ENCODE measurements at places on chromosomes 2 and 18.

DNA sequence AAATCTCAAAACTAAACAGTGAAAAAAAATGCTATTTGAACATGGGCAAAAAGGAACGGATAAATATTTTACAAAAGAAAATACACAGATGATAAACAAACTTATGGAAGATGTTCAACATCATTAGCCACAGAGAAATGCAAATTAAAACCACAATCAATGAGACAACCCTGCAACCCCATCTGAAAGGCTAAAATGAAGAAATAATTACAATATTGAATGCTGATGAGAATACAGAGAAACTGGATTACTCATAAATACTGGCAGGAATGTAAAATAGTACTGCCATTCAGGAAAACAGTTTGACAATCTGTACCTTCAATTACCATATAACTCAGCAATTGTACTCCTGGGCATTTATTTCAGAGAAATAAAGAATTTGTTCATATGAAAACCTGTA lies 193.1 kb upstream of the UBE2E3 start:
- DNase-seq: no peak

DNA sequence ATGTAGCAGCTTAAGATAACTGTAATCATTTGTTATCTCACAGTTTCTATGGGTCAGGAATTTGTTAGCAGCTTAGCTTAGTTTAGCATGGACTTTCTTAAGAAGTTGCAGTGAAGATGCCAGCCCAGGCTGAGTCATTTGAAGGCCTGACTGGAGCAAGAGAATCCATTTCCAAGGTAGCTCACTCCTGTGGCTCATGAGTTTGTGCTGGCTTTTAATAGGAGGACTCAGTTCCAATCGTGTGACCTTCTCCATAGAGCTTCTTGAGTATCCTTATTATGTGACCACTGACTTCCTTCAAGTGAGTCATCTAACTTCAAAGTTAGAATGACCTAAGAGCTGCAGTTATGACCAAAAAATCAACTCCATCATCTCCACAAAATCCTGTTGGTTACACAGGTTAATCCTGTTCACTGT lies 1.4 kb downstream of the GPATCH11 start:
- DNase-seq: no peak

DNA sequence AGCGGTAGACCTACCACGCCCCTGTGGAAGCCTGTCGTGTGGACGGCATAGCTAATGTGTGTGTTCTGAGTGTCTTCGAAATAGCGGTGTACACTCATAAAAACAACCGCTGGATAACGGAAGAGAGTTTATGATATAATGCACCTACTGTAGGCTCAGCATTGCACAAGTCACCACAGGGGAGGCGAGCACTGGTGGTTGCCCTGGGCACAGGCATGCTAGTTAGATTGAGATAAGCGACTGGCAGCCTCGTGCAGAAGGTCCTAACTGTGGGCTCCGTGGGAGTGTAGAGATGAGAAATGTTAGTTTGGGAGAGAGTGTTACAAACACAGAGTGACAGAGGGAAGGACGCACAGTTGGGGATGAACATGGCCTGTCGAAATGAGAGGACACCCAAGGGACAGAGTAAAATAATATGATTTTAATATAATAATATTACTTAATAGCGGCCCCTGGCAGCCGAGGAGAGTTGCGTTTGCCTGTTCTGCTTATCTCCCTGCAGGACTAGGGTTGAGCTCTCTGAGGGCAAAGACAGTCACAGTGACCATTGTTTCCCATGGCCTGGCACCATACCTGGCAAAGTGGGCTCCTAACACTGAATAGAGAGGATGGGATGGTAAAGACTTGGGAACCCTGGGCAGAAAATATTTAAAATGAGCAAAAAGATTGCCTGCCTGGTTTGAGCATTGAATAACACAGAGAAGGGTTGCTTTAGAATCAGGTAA lies 204.2 kb downstream of the GBX2 start:
- no peak for DNase-seq

GRCh38 chr18:55629133-55629532 lies 41.1 kb upstream of the TCF4 start:
- DNase-seq: no peak

DNA sequence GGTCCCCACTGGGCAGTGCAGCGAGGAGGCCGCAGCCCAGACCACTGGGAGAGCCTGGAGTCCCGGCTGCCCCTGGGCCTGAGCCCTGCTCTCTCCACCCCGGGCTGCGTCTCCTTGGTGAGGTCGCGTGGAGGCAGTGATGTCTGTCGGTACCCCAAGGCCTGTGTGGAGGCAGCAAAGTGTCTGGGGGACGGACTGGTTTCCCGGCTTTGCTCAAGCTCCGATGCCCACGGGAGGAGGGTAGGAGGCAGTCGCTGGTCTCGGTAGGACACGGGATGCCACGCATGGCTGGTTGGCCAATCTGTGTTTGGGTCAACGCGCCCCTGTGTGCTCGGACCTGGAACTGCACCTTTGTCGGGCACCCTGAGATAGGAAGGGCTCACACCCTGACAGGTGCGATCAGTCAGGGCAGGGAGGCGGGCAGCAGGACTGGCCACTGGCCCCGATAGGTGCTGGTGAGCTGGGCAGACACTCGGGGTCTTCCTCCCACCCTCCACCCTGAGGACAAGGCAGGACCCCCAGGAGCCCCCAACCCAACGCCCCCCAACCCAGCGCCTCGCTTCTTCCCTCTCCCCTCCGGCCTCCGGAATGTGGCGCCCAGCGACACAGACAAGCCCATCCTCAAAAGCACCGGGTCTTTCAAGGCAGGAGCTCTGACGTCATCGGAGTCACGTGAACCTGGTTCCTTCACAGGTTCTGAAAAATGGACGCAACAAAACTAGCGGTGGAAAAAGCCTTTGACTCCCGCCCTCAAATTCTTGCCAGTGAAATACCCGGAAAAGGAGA lies 288.6 kb downstream of the NDUFA10 start:
- DNase-seq: no peak

- DNase-seq: no peak
Measured at GRCh38 chr2:24969784-24970183, 2.0 kb downstream of the DNAJC27 start.

DNA sequence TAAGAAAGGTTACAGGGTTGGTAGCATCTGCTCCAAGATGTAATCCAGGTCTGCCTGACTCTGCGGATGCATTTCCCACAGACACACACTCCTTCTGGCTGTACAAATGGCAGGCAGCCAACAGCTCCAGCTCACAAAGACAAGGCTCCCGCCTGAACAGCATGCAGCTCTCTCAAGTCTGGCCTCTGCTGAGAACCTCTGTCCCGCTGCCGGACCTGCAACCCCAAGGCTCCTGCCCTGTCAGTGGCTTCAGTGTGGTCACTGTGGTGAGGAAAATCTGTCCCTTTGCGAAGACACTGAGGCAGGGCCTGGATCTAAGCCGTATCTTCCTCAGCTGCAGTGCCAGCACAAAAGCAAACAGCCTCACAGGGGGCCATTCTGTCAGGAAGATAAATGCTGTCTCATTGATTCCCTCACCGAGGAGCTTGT lies 469.3 kb upstream of the MEX3C start:
- DNase-seq: peak; percentile 45

DNA sequence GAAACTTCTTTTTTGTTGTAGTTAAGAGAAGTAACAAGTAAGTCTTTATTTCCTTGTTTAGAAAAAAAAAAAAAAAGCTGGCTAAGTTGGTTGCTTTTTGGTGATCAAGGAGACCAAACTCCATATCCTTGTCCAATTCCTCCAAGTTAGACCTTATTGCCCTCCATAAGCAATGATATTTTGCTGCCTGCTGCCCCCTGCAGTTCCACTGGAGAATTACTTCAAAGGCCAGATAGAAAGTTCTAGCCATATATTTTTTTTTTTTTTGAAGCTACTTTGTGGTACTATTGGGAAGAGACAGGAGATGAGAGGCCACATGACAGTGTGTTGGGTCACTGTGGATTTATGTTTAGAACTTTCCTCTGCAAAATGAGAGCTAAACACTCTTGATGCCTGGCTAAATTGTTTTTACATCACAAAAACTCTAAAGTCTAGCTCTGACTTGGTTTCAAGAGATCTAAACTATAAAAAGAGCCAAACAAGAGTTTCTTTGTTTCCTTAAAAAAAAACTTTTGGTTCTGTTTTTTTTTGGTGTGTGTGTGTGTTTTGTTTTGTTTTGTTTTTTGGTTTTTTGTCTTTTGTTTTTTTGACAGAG lies 80.7 kb upstream of the RASGRP3 start:
- no peak for DNase-seq

DNA sequence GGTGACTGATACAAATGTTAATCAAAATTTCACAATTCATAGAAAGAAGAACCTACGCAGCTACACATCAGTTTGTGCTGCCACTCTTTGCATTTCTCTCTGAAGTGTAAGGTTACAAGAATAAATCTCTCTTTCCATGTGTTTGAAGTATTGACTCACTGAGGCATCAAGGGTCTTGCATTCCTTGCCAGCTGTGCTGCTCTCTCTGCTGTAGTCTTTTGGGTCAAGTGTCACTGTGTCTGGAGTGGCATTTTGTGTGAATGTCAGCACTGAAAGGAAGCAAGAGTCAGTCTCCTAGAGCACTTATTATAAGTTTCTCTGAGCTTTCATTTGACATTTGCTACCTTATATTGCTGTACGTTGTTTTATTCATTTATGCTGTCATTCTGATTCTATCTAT lies 1696.1 kb upstream of the LRRTM1 start:
- no peak for DNase-seq

DNA sequence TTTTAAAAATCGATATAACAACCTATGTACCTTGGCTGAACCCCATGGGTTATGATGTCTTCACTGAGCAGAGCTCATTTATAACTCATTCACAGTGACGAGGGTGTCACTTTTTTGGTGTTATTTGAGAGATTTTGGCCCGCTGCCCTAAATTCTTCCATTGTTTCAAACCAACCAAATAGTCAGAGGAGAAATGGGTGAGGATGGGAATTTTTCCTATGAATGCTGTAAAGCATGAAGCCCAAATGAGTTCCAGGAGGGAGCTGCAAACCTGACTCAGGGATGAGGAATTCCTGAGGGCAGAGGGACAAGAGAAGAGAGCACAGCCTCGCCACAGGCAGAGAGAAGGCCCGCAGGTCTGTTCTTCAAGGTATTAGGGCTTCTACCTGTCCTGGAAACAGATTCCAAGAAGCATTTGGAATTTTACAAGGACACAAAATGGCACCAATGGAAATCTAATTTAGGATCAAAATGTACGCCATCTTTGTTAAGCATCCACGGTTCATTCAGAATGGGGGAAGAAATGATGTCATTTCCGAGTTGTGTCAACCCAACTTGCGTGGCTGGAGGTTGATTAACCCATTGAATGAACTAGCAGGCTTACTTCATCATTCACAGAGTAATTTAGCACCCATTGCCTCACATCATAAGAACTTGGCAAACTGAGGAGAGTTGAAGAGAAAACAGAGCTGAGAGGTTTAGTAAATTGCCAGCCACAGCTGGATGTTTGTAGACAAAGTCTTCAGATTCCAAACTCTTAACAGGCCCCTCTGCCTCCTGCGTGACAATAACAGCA lies 133.5 kb downstream of the LAMA3 start:
- DNase-seq: no peak

DNA sequence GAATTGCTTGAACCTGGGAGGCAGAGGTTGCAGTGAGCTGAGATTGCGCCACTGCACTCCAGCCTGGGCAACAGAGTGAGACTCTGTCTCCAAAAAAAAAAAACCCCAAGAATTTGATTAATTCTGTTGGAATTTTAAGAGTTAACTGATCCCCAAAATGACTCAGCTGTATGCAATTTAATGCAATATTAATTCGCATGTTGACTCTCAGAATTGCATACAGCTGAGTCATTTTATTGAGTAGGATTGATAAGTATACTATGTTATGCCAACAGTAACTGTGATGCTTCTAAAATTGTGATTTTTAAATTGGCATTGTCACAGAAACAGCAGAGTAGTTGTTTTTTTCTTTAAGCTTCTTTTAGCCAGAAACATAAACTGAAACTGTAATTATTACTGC lies 19.6 kb downstream of the MSH2 start:
- DNase-seq: no peak

- no peak for DNase-seq
Measured at GRCh38 chr18:48913201-48913600, 37.6 kb downstream of the SMAD7 start.

GRCh38 chr2:187360286-187360685 lies 87.8 kb downstream of the CALCRL start:
- no peak for DNase-seq

- no peak for DNase-seq
Measured at GRCh38 chr18:27780061-27780745, 396.7 kb downstream of the CDH2 start.

GRCh38 chr2:84674586-84674985 lies 158.3 kb downstream of the DNAH6 start:
- DNase-seq: no peak

DNA sequence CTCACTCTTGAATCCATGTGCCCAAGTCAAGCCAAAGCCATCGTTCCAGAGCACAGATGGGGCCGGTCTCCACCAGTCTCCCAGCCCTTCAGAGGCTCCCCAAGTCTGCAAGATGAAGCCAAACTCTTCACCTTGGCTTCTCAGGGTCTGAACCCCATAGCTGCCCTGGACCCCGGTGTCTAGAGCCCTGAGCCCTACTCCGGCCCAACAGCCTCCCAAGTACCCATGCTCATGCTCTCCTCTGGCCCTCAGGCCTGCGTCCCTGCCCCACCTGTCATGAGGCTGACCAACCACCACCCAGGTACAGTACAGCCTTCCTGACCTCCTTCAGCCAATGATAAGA lies 46.0 kb downstream of the ZNF516 start:
- no peak for DNase-seq

DNA sequence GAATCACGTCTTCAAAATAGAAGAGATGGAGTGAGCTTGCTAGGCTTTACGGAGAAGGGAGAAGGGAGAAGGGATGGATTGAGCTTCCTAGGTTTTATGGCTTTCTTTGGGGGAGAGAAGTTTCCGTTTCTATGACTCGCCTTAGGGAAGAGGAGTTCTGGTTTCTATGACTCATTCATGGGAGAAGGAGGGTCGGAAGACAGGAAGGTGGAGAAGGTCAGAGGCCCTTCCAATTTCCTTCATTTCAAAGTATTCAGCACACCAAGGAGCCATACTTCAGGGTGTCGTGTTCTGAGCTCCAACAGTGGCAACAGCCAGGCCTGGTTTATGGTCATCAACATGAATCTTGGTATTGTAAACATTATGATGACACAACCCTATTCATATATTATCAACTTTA lies 284.7 kb upstream of the VWC2L start:
- no peak for DNase-seq

DNA sequence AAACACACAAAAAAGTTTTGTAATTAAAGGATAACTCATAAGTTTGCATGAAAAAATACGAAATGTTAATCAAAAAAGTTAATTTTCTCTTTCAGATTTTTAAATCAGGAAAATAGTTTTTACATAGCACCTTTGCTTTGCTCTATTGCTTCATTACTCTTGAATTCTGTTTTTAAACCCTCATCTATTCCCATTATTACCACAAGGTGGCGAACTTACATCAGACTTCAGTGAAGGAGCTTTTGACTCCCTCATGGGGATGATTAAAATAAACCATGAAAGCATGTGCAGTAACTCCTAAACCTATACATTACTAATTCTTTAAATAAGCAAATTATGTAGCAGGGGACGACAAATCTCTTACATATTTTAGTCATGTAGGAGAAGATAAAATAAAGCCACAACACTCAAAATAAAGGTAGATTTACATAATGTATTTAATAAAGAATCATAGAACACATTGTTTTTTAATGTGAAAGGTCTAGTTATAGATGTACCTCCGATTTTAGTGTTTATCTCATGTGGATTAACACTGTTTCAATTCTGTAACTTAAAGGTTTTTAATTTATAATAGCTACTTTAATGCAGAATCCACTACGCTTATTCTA lies 105.2 kb downstream of the NETO1 start:
- DNase-seq: no peak

Measured in posterior cingulate gyrus (tissue), 11 donors.